Ovary (tissue), 10 donors: ENCODE measurements at places on chromosomes 6 and 20. TPM values are rescaled to one million over a fixed set of nuclear protein-coding genes. Genes with fewer than 3 reads are reported as not detected.

The PXDC1 gene
- 49.4 TPM for total RNA-seq

The NRSN1 gene
- total RNA-seq = not detected

The ERVFRD-1 gene
- not detected for total RNA-seq

The TMEM200A gene
- total RNA-seq = 8.2 TPM

The TAP1 gene
- 28.5 TPM for total RNA-seq

The SPO11 gene
- not detected for total RNA-seq

The MACROD2 gene
- total RNA-seq = 6.1 TPM

The TGM2 gene
- total RNA-seq = 320 TPM

The KCNQ5 gene
- not detected for total RNA-seq

- H3K4me3 ChIP-seq = no peak overlapping the region
- H3K4me1 ChIP-seq = no peaks in the 10 kb centered on the region
- no peaks in the 10 kb centered on the region for H3K36me3 ChIP-seq
- no peak for DNase-seq
- H3K27me3 ChIP-seq = no peaks in the 10 kb centered on the region
Observed at GRCh38 chr6:122482750-122483080, 11.1 kb upstream of the SERINC1 start.

DNA sequence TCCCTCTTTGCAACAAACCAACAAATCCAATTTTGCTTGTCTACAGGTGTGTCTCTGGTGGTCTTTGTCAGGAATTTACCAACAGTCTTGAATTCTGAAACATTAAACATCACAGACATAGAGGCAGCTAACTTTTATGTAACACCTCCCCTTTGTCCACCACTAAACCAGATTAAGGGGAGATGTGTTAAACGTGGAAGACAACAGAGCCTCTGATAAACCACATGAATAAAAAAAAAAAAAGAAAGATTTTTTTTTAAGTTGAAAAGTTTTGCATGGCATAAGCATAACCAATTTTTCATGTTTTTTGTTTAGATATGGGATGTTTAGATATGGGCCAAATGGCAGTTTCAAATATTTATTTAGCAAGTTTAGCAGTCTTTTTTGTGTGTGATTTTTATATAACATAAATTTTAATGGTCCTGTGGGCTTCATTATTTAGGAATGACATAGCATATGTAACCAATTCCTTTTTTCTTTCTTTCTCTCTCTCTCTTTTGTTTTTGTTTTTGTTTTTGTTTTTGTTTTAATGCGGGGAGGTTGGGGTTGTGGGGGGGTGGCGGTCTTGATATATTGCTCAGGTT lies 60.7 kb upstream of the BTN3A2 start:
- peaks cover 2% of the 10 kb centered on the region for H3K4me1 ChIP-seq
- DNase-seq = no peak
- H3K27me3 ChIP-seq = no peaks in the 10 kb centered on the region
- no peak overlapping the region for H3K27ac ChIP-seq
- no peak overlapping the region for H3K4me3 ChIP-seq
- H3K36me3 ChIP-seq = no peaks in the 10 kb centered on the region

- no peak for DNase-seq
Observed at GRCh38 chr6:113289166-113289565, 568.0 kb upstream of the MARCKS start.

DNA sequence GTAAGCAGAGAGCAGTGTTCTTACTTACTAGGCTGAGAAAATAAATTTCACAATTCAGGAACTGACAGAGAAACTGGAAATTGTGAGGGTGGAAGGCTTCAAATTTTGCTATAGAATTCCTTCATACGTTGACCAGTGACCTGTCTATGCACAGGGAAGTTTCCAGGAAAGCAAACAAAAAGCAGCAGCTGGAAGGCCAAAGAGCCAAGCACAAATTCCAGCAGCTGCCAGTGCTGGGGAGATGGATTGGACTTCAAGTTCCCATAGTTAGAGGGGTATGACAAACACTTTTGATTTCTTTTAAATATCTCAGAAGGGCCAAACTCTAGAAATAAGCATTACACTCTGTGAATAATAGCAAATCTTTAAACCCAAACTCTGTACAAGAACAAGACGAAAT lies 299.1 kb upstream of the KCNQ5 start:
- no peaks in the 10 kb centered on the region for H3K36me3 ChIP-seq
- no peak for DNase-seq
- no peak overlapping the region for H3K27ac ChIP-seq
- H3K27me3 ChIP-seq = no peaks in the 10 kb centered on the region

- peaks cover 5% of the 10 kb centered on the region for H3K4me1 ChIP-seq
- no peaks in the 10 kb centered on the region for H3K36me3 ChIP-seq
Observed at GRCh38 chr6:41071501-41071922, 644 bp downstream of the OARD1 start.

DNA sequence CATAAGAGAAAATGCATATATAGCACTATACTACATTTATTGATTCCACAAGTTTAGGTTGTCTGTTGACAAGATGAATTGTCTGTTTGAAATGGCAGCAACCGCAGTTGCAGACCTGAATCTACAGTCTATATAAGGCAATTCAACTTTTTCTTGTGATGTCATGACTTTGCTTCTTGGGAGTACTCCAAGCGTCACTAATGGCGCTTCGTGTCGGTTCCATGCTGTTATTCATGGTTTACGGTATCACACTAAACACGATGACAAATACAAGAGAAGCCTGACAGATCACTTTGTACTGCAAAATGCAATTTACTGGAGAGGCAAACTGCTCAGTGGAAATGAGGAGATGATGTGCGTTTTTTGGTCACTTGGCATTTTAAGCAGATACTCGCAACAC lies 280.3 kb upstream of the TCF21 start:
- no peak overlapping the region for H3K4me3 ChIP-seq
- H3K27ac ChIP-seq = no peak overlapping the region
- H3K27me3 ChIP-seq = no peaks in the 10 kb centered on the region
- DNase-seq = no peak
- no peaks in the 10 kb centered on the region for H3K36me3 ChIP-seq
- no peaks in the 10 kb centered on the region for H3K4me1 ChIP-seq

DNA sequence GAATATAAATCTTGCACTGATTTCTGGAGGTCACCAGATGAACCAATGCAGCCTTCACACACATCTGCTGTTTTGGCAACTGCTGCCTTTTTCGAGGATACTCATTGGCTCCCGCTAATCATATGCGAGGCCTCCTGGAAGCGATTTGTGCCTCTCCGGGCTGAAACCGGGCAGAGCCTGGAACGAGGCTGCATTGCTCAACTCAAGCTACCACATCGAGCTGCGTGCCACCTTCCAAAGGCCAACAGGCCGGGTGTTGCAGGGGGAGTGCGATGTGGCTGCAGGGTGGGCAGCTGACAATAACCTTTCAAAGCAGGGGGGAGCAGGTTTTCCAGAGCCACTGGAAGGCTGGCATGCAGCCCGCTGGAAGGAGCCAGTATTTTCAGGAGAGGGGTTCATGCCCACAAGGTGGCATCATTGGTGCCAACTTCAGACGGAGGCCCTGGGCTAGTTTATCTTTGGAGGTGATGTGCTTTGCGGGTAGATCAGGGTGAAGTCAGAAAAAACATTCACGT lies 122.6 kb upstream of the IFNGR1 start:
- no peaks in the 10 kb centered on the region for H3K36me3 ChIP-seq
- no peak overlapping the region for H3K27ac ChIP-seq
- H3K4me3 ChIP-seq = no peak overlapping the region
- DNase-seq = no peak

DNA sequence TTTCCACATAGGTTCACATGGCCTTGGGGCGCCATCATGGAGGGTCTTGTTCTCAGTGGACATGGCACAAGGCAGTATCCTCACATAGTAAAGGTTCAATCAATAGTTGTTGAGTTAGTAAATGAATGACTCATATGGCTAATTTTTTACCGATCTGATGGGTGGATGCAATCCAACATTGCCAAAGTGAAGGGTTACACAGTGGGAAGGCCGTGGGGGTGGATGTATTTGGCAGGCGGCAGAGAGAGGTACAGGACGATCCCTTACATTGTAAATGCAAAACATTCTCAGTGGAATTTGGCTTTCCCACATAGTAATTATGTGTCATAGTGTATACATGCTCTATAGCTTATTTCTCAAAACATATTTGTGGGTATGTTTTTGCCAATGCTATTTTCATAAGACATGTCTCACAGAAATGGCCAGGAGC lies 21.0 kb upstream of the PDE7B start:
- no peaks in the 10 kb centered on the region for H3K36me3 ChIP-seq
- no peak for DNase-seq
- H3K27ac ChIP-seq = no peak overlapping the region
- H3K4me1 ChIP-seq = peaks cover 3% of the 10 kb centered on the region

DNA sequence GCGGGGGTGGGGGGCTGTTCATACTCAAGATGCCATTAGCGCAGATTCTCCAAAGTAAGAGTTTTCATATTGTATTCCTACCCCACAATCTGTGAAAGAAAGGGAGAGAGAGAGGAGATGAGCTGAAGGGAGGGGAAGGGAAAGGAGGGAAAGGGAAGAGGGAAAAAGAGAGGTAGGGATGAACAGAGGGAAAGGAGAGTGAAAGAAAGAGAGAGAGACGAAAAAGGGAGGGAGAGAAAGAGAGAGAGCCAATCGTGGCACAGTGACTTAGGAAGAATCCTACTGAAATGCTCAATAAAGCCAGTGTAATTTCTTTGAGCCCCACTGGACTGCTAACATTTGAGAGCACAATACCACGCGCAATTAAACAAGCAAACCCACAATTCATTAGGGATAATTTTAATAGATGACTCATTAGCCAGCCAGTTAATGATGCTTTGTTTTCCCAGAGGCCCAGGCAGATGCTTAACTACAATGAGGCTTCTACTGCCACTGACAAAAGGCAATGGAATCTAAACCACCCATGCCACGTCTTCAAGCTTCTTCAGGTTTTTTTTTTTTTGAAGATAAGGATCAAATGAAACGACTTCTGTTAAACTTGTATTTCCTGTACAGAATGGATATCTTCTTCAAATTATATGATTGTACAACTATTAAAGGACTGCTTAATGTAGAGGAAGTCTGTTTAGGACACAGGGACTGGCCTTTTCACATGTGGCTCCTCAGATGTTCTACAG lies 306.8 kb downstream of the FOXC1 start:
- H3K27ac ChIP-seq = no peak overlapping the region
- no peak overlapping the region for H3K4me3 ChIP-seq
- peaks cover 7% of the 10 kb centered on the region for H3K4me1 ChIP-seq

DNA sequence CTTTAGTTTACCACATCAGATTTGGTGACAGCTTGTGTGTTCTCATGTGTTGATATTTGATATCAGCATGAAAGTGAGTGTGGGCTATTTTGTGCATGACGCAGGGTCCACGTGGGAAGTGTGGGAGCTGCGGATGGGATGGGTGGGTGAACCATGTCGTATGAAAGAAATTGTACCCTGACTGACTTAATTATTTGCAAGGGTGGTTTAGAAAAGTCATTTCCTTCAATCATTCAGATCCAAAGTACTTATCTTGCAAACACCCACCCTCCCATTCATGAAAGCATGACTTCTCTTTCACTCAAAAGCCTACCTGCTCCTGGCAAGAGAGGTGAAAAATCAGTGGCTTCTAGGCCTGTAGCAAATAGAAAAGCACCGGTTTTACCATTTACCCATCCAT lies 91.8 kb upstream of the BACH2 start:
- H3K27me3 ChIP-seq = no peaks in the 10 kb centered on the region
- H3K36me3 ChIP-seq = no peaks in the 10 kb centered on the region
- DNase-seq = no peak
- H3K4me3 ChIP-seq = no peak overlapping the region

GRCh38 chr20:31953556-31954148 lies 1.8 kb upstream of the PDRG1 start:
- H3K27me3 ChIP-seq = no peaks in the 10 kb centered on the region
- H3K4me1 ChIP-seq = peaks cover 8% of the 10 kb centered on the region
- no peak for DNase-seq
- H3K27ac ChIP-seq = no peak overlapping the region
- no peak overlapping the region for H3K4me3 ChIP-seq
- no peaks in the 10 kb centered on the region for H3K36me3 ChIP-seq

DNA sequence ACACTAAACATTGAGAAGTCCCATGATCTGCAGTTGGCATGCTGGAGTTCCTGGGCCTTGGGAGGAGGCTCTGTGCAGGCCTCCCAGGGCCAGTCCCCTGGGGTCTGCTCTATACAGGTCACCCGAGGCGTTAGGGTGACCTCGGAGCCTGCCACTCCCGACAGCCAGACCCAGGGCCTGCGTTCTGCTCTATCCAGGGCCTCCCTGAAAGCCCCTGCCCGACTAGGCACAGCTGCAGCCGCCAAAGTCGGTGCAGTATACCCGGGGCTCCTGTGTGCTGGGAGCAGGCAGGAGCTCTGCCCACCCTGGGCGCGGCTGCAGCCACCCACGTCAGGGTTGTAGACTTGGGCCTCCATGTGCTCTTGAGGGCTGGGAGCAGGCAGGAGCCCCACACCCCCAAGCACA lies 6.3 kb upstream of the OR14J1 start:
- no peak overlapping the region for H3K4me3 ChIP-seq
- H3K27me3 ChIP-seq = no peaks in the 10 kb centered on the region
- no peak overlapping the region for H3K27ac ChIP-seq
- H3K4me1 ChIP-seq = no peaks in the 10 kb centered on the region
- H3K36me3 ChIP-seq = no peaks in the 10 kb centered on the region

DNA sequence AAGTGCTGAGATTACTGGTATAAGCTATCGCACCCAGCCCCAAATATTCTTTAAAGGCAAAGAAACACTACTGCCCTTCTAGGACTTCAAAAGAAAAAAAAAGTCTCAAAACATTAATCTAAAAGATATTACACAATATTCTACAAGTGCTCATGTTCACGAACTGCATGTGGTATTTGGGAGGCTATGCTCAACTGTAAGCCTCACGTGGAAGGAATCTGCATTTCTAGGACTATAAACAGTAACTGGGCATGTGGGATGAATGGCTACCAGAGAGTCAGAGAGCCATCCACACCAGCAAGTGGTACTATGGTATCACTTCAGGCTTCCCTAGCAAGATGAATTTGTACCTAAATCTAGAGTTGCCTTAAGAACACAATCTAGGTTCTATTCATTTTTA lies 50.0 kb downstream of the FKBP5 start:
- no peak for DNase-seq
- no peak overlapping the region for H3K27ac ChIP-seq
- H3K27me3 ChIP-seq = no peaks in the 10 kb centered on the region
- H3K4me3 ChIP-seq = no peak overlapping the region
- H3K36me3 ChIP-seq = no peaks in the 10 kb centered on the region

- DNase-seq = no peak
- H3K36me3 ChIP-seq = no peaks in the 10 kb centered on the region
- no peak overlapping the region for H3K27ac ChIP-seq
- no peaks in the 10 kb centered on the region for H3K27me3 ChIP-seq
- H3K4me3 ChIP-seq = no peak overlapping the region
Observed at GRCh38 chr6:147061252-147061651, 143.0 kb upstream of the STXBP5 start.

- H3K36me3 ChIP-seq = no peaks in the 10 kb centered on the region
- no peak overlapping the region for H3K4me3 ChIP-seq
- no peak overlapping the region for H3K27ac ChIP-seq
- no peaks in the 10 kb centered on the region for H3K4me1 ChIP-seq
Observed at GRCh38 chr20:7347409-7347808, 579.9 kb downstream of the BMP2 start.

- no peaks in the 10 kb centered on the region for H3K4me1 ChIP-seq
- no peak overlapping the region for H3K27ac ChIP-seq
- H3K36me3 ChIP-seq = no peaks in the 10 kb centered on the region
- no peak overlapping the region for H3K4me3 ChIP-seq
- DNase-seq = no peak
Observed at GRCh38 chr20:54105653-54106052, 35.3 kb upstream of the BCAS1 start.
